ENCODE measurements at places on chromosomes 6 and 20.

DNA sequence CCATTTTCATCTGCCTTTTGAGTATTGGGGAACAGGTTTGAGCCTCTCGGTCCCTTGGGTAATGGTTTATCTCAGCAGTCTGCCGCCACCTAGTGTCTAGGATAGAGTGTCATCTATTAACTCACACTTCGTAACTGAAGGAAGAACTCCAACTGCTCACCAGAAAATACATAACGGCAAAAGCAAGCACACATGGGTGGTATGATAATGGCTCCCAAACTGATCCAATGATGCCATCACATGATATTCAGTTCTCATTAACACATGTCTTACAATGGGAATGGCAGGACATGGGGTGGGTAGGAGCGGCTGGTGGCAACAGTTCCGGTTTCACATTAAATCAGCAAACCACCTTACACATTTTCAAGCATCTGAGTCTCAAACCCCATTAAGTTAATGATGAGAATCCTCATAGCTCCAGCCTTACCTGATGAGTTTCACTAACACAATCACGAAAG lies 110.7 kb upstream of the PHACTR1 start:
- DNase-seq = peak; percentile 82

- no peak for DNase-seq
Observed at GRCh38 chr6:129903082-129903481, 42.0 kb upstream of the TMEM244 start.

GRCh38 chr6:28659250-28659566 lies 133.5 kb downstream of the GPX5 start:
- no peak for DNase-seq

- no peak for DNase-seq
Observed at GRCh38 chr6:20856681-20857288, 322.5 kb downstream of the CDKAL1 start.

- DNase-seq = no peak
Observed at GRCh38 chr6:18842534-18842933, 455.4 kb downstream of the RNF144B start.

DNA sequence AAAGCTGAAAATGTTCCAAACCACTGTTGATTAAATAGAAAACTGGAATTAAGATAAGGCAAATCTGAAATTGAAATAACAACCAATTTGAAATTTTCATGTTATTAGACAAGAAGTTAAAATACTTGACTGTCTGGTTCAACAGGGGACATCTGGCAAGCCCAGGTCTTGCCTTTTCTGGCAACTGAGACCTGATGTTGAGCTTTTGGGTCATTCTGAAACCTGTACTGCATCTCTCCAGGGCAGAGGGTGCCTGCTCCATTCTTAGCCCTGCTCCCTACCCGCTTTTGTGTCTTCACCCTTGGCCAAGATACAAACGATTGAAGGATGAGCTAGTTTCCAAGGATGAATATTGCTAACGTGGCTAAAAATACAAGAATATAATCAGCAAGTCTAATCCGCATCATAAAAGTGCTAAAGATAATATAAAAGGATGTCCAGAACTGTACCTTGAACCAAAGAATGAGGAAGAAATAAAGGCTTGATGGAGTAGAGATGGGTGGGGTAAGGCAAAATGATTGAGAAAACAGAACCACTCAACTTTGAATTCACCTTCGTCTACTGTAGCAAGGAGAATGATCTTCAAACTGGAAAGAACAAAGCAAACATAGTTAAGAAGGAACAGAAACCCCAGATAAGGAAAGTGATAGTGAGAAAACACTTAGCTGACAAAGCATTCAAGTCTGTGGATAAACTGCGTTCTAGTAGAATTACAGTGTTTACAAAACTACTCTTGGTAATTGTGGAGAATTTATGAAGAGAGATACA lies 109.8 kb upstream of the MAN1A1 start:
- DNase-seq = no peak

DNA sequence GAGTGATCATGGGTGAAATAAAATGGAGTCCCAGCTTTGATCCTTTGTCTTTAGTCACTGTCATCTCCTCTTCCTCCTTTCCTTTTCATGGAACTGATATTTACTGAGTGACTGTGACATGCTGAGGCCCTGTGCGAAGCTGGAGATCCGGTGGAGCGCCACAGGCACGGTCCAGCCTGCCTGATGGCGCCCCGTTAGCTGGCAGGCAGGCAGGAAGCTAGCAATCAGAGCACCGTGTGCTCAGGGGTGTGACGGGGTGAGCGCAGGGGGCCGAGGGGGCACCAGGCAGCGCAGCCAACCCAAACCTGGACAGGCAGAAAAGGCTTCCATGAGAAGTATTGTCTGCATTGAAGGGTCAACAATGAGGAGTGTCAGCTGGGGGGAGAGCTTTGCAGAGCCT lies 100.2 kb upstream of the AKAP12 start:
- no peak for DNase-seq

- DNase-seq = peak; percentile 28
Observed at GRCh38 chr6:21019614-21020013, 485.4 kb downstream of the CDKAL1 start.

DNA sequence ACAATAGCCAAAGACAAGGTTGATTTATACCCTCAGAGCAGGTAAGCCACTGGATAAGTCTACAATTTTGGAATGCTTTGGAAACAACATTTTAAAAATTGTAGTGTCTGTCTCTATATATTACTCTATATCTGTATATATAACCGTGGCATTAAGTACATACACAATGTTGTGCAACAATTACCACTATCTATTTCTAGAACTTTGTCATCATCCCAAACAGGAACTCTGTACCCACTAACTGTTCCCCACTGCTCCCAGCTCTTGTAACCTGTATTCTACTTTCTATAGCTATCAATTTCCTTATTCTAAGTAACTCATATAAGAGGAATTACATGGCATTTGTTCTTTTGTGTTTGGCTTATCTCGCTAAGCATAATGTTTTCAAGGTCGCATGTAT lies 78.2 kb upstream of the ASCC3 start:
- DNase-seq = no peak

- no peak for DNase-seq
Observed at GRCh38 chr20:25541676-25542075, 43.7 kb downstream of the NINL start.
